Right ventricle myocardium inferior (tissue), 1 donor: ENCODE measurements at places on chromosomes 3 and 15. TPM values are rescaled to one million over a fixed set of nuclear protein-coding genes. Genes with fewer than 3 reads are reported as not detected.

The LSMEM2 gene
- total RNA-seq, result 29.8 TPM

GRCh38 chr15:33508703-33509102 lies 197.9 kb downstream of the RYR3 start:
- DNase-seq, result no peak

GRCh38 chr3:32373844-32374243 lies 17.8 kb upstream of the CMTM7 start:
- no peak for DNase-seq

DNA sequence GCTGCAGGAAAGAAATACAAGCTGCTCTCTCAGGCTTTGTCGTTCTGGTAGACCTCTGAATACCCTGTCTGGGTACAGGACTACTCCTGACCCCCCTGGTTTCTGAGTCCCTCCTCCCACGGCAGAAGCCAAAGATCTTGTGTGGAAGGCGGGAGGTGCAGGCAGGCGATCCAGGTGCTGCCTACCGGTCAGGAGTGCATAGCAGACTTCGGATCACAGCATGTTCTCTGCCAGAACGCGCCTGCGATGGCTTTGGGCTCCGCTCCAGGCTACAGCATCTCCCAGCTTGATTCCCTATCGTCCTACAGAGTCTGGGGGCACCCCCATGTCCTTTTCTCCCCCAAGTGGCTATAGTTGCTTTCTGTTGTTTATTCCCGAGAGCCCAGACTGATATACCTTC lies 2.5 kb upstream of the CFAP100 start:
- no peak for DNase-seq

The GASK1A gene
- 0.92 TPM for total RNA-seq

GRCh38 chr15:43095708-43096347 lies 10.0 kb downstream of the UBR1 start:
- no peak for DNase-seq

The CHRM5 gene
- total RNA-seq, result not detected
